ENCODE measurements at places on chromosomes 3 and 15. TPM values are rescaled to one million over a fixed set of nuclear protein-coding genes. Genes with fewer than 3 reads are reported as not detected.

Gene COLQ
- total RNA-seq: 0.72 TPM

Gene ISL2
- not detected for total RNA-seq

Gene TIMP4
- total RNA-seq: not detected

Gene ARHGEF26
- total RNA-seq: not detected

Gene CELSR3
- 1.6 TPM for total RNA-seq

Gene C3orf22
- total RNA-seq: not detected

Gene EPHA3
- total RNA-seq: 0.05 TPM

Gene ECE2
- not detected for total RNA-seq

Gene COL6A5
- not detected for total RNA-seq

Gene PPARG
- 0.16 TPM for total RNA-seq

Gene RARB
- not detected for total RNA-seq

Gene IMPG2
- total RNA-seq: 0.11 TPM

Gene RBPMS2
- total RNA-seq: 0.66 TPM

Gene FXR1
- 114 TPM for total RNA-seq

Gene GOLGA8T
- not detected for total RNA-seq

Data from GM12878 (cell line).